ENCODE measurements at places on chromosomes 13 and 19.

GRCh38 chr13:44425041-44425814, 51.6 kb downstream of the SERP2 start:
- DNase-seq, result no peak

DNA sequence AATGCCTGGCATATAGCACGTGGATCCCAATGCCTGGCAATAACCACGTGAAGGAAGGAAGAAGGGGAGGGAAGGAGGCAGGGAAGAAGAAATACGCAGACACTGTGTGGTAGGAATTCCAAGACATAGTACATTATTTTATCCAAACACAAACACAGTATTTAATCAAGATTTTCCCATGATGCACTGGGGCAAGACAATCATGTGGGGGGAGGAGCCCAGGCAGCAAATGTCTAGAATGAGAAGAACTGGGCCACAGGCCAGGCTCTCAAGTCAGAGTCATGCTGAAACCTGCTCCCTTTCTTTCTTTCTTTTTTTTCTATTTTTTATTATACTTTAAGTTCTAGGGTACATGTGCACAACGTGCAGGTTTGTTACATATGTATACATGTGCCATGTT, 717.9 kb downstream of the UQCRFS1 start:
- no peak for DNase-seq

DNA sequence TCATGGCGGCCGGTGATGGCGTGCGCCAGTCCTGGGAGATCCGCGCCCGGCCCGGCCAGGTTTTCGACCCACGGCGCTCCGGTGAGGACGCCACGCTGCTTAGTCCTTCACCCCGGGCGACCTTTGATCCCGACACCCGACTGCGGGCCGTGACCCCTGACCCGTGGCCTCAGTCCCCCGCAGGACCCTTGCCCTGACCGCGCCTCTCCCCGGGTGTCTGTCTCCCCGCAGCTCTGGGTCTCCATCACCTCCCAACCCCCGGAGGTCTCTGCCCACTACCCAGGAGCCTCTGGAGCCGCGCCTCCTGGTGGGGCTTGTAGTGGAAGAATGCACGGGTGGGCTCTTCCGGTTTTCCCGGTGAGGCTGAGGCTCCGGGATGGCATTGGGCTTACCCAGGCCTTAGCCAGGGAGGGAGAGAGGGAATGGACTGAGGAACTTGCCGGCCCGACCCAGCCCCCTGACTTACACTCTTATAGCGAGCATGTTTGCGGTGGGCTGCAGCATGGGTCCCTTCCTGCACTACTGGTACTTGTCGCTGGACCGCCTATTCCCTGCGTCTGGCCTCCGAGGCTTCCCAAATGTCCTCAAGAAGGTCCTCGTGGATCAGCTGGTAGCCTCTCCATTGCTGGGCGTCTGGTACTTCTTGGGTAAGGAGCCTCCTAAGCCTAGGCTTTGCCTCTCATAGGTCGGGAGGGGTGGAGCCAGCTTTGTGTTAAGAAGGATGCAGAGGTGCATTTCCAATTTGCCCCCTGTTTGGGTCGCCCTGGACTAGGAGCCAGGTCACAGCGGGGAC, 566 bp downstream of the MPV17L2 start:
- DNase-seq, result no peak

GRCh38 chr13:26058704-26059103, 6.9 kb upstream of the SHISA2 start:
- DNase-seq, result no peak

- DNase-seq, result no peak
Measured at GRCh38 chr19:35718345-35719041, 690 bp downstream of the KMT2B start.

DNA sequence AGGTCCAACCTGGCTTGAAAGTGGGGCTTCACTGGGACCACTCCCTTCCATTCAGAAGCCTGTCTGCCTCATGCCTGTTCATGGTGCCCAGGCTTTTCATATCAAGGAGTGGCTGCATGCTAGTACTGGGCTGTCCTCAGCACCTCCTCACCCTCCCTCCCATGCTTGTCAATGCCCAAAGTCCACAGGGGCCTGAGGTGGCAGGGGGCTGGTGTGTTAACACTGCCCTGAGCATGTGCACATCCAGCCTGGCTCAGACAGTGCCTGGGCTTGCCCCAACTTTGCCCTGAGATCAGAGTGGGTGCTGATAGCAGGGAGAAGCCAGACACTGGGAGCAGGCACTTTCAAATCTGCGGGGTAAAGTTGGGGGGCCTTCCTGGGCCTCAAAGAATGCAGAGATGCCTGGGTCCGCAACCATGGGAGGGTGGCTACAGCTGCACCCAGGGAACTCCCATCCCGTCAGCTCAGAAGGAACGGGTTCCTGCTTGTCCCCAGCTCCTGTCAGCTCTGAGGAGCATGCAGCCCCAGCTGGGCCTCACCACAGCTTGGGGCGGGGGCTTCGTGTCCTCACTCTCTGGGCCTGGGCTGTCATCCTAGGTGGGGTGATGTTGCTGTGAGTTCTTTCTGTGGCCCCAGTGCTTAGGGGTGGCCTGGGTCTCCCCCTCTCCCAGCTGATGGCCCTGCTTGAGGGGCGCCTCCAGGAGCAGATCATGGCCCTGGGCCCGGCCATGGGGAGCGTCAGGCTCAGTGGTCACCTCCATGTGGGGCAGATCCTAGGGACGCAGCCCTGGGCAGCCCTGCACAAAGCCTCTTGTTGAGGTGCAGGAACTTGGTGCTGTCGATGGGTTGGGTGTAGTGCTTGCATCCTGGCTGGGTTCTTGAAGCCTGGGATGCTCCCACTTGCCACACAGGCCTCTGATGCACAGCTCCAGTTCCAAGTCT, 830.6 kb upstream of the SLITRK5 start:
- DNase-seq, result no peak

DNA sequence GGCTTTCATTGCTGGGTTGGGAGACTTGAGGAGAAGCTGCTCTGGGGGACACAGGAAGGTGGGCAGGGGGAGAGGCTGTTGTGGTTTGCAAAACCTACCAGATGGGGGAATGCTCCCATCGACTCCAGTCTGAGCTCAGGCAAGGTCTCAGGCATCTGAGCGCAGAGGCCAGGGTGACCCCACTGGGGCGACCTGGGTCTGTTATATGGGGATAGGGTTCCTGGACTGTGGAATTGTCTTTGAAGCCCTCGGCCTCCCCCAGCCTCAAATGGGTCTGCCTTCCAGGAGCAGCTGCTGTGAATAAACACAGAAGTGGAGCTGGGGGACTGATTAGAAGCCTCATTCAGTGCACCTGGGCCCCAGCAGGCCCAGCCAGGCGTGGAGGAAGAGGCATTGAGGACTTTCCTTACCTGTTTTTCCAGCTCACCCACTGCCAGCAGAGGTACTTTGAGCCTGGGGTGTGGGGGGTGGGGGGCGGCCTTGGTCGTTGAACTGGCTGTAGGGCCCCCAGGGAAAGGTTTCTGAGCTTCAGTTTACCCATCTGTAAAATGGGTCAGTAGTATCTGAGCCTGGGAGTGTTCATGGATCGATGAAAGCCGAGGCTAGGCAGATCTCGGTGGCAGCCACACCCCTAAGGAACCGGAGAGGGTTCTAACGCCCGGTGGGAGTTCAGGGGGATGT, 1.4 kb downstream of the CERS4 start:
- no peak for DNase-seq

DNA sequence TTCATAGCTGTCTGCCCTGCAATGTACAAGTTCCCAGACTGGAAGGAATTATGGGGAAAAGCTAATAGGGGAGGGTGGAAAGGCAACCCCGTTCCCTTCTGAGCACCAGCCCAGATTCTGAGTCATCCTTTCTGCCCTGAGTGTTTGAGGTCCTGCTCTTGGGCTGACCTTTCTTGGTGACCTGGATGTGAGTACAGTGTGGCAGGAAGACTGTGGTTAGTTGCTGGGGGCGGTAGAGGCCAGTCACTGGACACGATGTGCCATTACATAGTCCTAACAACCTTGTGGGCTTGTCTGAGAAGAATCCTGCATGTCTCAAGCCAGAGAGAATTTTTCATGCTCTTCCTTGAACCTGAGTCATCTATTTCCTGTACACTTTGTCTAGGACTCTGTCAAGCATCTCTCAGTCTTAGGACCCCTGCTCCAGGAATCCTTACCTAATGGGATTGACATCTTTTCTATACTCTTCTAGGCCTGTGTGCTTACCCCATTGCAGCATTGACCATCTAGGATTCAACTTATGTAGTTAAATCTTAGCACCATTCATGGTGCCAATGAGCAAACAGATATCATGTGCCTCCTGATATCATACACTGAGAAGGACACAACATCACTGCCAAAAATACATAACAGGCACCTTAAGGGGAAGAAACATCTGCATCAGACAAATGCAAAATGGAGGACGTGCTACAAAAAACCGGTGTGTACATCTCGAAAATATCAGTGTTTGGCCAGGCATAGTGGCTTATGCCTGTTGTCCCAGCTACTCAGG, 8.1 kb upstream of the ANGPTL4 start:
- DNase-seq, result peak; percentile 75

DNA sequence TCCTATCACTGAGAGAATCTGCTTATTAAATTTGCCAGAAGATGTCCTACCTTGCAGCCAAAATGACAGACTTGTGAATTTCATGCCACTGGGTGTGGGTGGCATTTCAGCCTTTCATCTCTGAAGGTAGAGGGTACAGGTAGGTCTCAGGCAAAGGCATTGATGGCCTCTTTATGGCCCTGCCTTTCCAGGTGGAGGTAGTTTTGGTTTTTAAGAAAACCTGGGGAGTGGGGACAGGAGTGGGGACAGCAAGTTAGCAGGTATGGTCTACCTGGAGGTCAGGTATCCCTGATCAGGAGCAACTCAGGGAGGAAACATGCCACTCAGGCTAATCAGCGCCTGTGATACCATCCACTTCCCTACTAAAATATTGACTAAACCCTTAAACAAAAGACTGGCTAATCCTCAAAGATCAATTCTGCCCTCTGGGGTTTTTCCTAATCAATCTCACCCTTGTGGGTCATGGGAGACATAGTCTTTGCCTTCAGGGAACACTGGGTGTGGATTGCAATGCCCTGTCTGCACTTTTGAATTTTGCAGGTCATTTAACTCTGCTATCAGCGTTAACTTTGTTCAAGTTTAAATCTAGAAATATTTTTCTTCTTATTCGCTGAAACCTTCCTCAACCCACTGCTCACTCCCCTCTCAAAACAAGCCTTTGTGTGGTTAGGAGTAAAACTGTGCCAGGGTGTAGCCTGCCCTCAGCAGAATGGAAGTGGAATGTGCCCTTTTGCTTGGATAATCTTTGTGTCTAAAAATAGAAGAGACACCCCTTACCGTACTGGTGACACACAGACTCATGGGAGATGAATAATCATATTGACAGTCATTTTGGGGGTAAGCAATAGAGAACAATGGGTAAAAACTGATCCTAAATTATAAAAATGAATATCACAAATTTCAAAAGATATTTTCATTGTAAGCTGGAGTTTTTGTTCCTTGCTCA, 233.7 kb downstream of the COG6 start:
- no peak for DNase-seq

- no peak for DNase-seq
Measured at GRCh38 chr13:109166804-109167203, 537.4 kb downstream of the MYO16 start.

DNA sequence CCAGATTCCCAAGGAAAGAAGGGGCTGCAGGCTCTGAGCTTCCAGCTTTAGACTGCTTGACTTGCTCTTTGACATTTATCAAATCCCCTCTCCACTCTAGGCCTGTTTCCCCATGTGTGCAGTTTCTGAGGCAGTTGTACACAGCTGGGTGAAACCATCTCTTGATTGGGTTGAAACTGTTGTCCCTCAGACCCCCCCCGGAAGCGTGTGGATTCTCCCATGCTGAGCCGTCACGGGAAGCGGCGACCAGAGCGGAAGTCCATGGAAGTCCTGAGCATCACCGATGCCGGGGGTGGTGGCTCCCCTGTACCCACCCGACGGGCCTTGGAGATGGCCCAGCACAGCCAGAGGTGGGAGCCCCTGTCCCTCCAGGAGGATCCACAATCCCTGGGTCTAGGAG, 19.7 kb downstream of the BRSK1 start:
- no peak for DNase-seq

DNA sequence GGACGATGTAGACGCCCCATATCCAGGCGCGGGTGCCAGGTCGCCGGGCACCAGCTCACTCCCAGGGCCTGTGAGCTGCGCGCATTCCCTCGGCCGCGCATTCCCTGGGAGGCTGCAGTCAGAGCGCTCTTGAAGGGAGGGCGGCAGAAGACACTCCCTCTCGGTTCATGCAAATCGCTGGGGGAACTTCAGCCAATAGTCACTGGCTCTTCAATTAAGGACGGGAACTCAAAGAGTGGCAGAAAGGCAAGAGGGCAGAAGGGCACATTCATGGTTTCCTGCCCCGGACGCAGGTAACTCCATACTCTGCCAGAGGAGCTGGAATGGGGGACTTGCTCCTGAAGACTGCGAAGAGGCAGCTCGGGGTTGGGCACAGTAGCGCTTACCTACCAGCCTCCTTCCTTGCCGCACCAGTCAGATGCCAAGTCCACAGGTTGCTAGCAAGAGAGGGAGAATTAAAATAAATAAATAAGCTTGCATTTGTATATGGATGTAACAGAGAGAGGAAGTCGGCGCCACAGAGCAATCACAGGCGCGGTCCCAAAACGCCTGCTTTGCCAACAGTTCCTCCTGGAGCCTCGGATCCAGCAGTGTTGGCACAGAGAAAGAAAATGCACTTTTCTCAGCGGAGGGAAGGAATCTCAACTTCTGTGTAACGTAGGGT, 459 bp downstream of the PCDH20 start:
- DNase-seq, result no peak

DNA sequence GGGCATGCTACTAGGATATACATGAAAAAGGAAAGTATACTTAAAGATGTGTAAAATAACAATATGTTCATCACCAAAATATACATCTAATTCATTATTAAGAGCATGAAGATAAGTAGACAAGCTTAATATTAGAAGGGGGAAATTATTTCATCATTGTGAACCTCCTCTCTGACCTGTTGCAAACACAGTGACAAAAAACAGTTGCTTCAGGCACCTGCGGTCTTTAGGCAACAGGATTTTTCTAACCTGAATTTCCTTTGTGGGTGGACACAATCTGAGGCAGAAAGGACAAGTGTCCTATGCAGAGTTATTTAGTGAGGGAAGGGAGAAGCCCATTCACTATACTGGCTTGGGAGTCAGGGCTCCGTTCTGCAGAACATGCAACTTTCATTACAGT, 6.3 kb downstream of the FREM2 start:
- no peak for DNase-seq

DNA sequence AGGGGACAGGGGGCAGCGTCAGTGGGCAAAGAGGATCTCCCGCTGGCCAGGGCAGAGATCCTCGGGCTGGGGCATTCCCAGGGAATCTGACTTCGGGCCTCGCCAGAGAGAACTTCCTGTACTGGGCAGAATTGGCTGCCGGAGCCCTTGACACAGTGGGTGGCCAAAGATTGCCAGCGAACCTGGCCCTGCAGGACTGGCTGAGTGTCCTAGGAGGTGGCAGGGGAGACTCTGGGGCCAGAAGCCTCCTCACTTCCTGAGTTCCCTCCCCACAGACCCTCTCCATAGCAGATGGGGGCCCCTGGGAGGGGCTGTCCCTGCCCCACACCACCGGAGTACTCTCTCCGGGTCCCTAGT, 19.3 kb downstream of the DPP9 start:
- no peak for DNase-seq

- DNase-seq, result no peak
Measured at GRCh38 chr19:53161123-53161522, 2.3 kb upstream of the ZNF347 start.

- no peak for DNase-seq
Measured at GRCh38 chr13:24218977-24219376, 58.5 kb downstream of the SPATA13 start.

- no peak for DNase-seq
Measured at GRCh38 chr13:61700181-61700580, 284.5 kb upstream of the PCDH20 start.

GRCh38 chr13:75432045-75432444, 49.9 kb downstream of the TBC1D4 start:
- no peak for DNase-seq

Measured in T1000 (cell line).